HCT116 (cell line): ENCODE measurements at places on chromosomes 5 and 9.

DNA sequence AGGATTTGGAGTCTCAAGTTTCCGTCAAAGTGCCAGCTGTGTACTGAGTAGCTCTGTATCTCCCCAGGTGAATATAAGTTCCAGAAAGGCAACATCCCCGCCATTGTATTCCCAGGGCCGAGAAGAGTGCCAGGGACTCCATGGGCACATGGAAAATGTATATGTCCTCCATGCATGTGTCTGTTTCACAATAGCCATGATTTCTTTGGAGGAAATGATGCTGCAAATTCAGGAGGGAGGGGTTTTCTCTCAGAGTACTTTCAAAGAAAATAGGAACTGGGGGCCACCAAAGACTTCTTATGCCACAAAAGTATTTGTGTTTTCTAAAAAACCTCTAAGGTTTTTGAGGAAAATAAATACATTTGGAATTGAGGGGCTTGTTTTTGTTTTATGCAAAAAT, 524.6 kb downstream of the BNC2 start:
- H3K36me3 ChIP-seq, result no peaks in the 10 kb centered on the region
- no peak overlapping the region for H3K4me3 ChIP-seq
- no peak for DNase-seq
- H3K27me3 ChIP-seq, result no peaks in the 10 kb centered on the region
- H3K4me1 ChIP-seq, result peaks cover 6% of the 10 kb centered on the region; the same call in 1 of the 2 replicates

DNA sequence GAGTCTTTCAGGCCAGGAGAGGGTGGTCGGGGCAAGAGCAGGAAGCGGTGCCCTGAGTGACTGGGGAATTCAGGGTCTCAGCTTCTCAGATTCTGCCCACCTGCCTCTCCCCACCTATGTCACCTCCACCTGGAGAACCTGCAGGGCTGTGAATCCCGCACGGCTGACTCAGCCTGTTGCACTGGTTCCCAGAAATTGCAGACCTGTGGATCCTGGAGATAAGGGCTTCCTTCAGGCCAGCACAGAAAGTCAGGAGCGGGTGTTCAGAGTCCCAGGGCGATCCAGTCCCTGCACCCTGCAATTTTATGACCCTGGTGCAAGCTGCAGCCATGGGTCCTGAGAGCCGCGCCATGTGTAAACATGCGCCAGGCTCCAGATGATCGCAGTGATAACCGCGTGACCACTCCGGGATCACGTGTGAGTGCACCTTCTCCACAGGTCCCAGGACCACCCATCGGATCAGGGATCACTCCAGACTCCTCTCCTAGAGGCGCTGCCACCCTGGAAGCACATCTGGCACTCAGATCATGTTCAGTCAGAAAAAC, 17.8 kb downstream of the IRX4 start:
- no peaks in the 10 kb centered on the region for H3K4me1 ChIP-seq
- DNase-seq, result no peak
- H3K27me3 ChIP-seq, result peaks cover 2% of the 10 kb centered on the region; the same call in 1 of the 2 replicates
- no peak overlapping the region for H3K4me3 ChIP-seq
- H3K27ac ChIP-seq, result no peak overlapping the region

DNA sequence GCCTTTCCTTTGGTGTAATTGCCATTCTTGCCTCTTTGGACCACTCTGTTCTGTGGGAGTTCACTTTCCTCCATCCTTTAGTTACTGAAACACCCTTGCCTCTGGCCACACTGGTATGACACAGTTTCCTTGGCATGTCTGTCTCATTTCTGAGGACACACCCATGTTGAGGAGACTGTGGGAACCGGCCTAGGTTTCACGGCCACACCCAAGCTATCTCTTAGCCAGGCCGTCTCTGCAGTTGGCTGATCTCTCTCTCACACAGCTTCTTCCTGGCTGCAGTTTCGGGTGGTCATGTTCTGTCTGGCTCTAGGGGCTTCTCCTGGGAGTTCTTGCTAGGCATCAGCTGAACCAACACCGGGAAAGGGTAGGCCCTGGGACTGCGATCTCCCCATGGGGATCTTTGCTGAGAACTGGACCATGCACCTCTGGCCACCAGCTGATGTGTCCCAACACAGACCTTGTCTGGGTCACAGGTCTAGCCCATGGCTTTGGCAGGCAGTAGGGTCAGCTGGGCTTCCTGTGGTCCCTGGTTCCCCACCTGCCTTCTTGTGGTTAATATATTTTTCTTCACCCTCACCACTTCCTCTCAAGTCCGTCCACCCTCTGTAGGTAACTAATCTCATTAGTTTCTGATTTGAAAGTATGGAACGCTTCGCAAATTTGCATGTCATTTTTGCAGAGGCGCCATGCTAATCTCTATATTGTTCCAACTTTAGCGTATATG, 24.9 kb downstream of the ARHGEF37 start:
- peaks cover 31% of the 10 kb centered on the region for H3K4me1 ChIP-seq
- DNase-seq, result peak; percentile 90
- no peaks in the 10 kb centered on the region for H3K27me3 ChIP-seq
- no peaks in the 10 kb centered on the region for H3K36me3 ChIP-seq
- peak overlapping the region; percentile 37 for H3K4me3 ChIP-seq
- peak overlapping the region; percentile 45 for H3K27ac ChIP-seq

DNA sequence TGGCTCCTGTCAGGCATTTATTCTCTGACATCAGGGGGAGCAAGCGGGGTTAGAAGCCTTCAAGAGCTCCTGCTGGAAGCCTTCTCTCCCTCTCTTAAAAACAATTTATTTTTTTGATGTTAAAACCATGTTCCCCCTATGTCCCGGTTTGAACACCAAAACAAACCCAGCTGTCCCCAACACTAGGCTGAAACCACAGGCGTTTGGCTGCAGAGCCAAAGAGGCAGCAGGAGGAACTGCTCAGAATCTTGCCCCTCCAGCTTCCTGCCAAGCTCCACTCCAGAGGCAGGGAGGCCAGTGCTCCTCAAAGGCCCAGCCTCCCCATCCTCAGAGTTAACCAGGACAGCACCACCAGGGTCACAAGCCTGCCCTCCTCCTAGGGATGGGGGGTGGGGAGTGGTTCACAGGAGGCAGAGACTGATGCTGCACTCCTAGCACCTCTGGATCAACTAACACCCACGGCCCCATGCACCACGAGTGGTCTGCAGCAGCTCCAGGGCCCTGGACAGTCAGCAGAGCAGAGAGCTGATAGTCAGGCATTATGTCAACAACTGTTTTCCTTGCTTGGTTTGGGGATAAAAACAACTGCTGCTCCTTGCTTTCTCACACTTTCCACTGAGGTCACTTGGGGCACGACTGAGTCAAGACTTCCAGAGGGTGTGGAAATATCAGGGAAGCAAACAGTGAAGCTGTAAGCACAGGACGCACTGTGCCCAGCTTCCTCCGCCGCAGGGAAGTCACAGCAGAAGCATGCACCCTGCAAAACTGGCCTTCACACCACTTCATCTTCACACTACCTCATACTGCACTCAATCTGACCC, 96.5 kb upstream of the ADRA1B start:
- H3K27me3 ChIP-seq, result no peaks in the 10 kb centered on the region
- H3K36me3 ChIP-seq, result no peaks in the 10 kb centered on the region

- no peak overlapping the region for H3K4me3 ChIP-seq
- peaks cover 10% of the 10 kb centered on the region; the same call in 1 of the 2 replicates for H3K4me1 ChIP-seq
- 0 out of 2 replicates have a peak, but pooled peaks cover 8% of the 10 kb centered on the region for H3K36me3 ChIP-seq
- H3K27me3 ChIP-seq, result no peaks in the 10 kb centered on the region
- no peak for DNase-seq
- H3K27ac ChIP-seq, result no peak overlapping the region
Measured at GRCh38 chr5:134119720-134120119, 5.2 kb downstream of the TCF7 start.
